LoVo (cell line): ENCODE measurements at places on chromosomes 12 and 14.

DNA sequence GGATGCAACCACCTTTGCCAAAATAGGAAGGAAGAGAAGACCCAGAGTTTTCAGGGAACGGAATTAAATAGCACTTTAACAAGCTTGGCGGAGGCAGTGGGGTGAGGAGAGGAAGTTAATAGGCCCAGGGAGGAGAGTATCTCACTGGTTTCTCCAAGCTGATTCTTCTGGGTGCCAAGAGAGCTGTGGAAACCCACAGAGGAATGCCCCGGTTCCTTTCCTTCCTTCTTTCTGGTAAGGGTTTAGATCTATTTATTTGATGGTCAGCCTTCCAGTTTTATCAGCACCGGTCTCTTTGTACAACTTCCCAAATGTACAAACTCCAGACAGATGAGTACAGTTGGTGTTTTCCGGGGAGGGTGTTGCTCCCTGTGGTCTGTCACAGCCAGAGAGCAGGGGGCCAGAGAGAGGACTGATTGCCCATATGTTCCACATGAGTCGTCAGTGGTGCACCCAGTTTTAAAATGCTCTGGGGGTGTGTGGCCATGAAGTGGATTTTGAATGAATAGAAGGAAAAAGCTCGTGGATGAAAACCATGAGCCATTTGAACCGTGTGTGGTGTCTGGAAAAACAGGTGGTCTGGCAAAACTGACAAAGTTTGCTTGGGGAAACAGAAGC is 26.6 kb downstream of the PRKCH start:
- no peak for DNase-seq

DNA sequence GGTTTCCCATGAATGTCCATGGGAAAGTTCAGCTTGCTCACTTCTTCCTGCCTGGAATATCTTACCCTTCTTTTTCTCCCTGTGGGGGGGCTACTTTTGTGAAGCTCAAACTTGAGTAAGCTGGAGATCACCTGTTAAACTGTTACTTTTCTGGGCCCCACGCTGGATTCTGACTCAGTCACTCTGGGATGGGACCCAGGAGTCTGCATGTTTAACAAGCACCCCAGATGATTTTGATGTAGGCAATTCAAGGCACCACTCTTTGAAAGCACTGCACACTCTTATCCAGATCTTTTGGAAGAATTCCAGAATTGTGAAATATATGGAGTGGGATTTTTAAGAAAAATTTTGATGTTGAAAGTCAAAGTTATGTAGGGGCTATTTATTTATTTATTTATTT is 46.3 kb upstream of the IGF1 start:
- no peak for DNase-seq

DNA sequence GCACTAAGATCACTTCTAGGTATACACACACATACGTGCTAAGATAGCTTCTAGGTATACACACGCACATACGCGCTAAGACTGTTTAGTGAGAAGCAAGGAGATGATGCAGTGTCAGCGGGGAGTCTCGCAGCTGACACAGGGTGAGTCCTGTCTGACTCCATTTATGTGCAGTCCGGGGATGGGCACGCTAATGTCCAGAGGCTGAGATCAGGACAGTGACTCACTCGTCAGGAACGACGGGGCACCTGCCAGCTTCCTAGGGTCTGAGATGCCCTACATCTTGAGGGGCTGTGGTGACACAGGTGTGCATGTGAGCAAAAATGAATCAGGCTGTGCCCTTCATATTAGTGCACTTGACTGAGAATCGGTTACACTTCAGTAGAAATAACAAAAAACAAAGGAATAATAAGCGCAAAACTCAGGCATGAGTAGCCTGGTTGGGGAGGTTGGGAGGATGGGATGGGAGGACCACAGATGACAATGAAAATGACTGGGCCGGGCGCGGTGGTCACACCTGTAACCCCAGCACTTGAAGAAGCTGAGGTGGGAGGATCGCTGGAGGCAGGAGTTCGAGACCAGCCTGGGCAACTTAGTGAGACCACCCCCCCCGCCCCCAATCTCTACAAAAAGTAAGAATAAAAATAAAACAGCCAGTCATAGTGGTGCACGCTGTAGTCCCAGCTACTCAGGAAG is 29.1 kb upstream of the ULK1 start:
- peak; percentile 73 for DNase-seq

- DNase-seq, result peak; percentile 84
Observed at GRCh38 chr12:6341417-6342139, at the start of gene TNFRSF1A. TSS of gene TNFRSF1A (minus strand) at chr12:6342076. CDS start at chr12:6341814, 262 bp downstream.
